ENCODE measurements at places on chromosomes 3 and 15. TPM values are rescaled to one million over a fixed set of nuclear protein-coding genes. Genes with fewer than 3 reads are reported as not detected.

GRCh38 chr3:129602309-129602708 lies 4.2 kb downstream of the PLXND1 start:
- DNase-seq: no peak

DNA sequence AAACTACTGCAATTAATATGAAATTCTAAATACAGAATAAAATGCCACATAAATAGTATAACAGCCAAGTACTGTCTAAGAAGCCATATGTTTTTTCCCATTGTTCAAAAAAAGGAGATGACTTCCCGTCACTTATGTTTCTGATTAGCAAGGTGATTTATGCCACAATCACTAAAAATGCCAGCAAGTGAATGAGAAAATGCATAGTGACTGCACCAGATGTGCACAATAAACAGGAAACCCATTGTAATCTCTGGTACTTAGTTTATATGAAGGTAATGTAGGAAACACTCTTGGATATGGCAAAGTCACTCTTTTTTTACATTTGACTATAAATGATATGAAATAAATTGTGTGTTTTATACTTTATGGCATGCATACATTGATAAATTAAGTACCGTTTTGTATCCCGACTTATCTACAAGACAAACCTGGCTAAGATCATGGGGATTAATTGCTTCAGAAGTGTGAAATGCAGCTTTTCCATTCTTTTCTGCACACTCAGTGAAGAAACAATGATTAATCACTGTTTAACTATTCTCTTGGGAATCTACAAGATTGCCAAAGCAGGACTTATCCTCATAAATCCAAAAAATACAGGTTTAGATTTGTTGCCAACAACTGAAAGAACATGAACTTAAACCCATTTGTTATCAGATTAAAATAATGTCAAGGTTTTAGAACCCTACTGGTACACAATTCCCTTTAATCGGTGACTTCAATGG lies 164.5 kb downstream of the TBC1D5 start:
- peak; percentile 63 for DNase-seq

DNA sequence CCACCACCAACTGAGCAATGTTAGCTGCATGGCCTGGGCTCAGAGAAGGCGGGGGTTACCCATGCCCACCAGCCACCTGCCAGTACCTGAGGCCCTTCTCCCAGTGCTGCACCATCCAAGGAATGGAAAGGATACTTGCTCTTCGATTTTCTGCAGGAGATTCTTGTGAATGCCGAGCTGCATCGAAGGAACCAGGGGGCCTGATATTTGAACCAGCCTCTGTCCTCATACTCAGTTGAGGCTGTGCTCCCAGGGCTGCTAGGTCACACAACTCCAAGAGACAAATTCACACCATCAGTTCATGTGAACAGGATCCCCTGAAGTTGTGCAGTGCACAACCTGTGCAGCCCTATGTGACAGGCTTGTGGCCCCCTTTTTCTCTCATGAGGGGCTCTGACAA lies 18.0 kb downstream of the PLA2G4F start:
- DNase-seq: no peak

GRCh38 chr3:159057621-159058020 lies 255.8 kb downstream of the MFSD1 start:
- DNase-seq: no peak

DNA sequence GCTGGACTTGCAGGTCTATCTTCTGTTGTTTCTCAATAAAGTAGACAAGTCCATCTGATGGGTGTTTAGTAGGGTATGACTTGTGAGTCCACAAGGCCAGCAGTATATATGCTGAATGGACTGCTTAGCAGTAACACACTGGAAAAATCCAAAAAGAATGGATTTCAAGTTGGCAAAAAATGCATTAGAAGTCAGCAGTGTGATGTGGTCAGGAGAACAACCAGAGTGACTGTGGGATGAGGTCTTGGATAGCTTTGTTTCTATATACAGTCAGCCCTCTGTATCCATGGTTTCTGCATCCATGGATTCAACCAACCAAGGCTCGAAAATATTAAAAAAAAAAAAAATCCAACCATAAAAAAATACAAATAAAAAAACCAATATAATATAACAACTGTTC lies 55.8 kb downstream of the LPP start:
- no peak for DNase-seq

DNA sequence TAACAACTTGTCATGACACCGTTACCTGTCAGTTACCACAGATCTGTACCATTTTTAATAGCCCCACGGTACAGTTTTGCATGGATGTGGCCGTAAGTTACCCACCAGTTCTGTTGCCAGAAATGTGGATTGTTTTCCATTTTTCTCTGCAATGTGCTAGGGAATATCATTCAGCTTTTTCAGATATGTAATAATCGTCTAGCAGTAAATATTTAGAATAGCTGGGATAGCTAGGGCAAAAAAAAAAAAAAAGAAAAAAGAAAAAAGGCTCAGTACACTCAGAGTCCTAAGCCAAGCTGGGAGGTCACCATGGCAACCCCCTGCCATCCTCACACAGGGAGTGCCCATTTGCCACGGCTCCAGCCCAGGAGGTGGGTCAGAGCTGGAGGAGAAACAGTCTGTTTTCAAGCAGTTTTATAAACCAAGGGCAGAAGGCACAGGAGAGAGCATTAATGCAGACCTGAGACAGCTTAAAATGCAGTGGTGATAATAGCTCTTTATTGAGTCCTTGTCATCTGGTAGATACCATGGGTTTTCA lies 25.2 kb downstream of the PAQR5 start:
- DNase-seq: no peak

GRCh38 chr3:151169262-151169947 lies 33.6 kb downstream of the GPR171 start:
- DNase-seq: no peak

GRCh38 chr3:57974796-57975388 lies 33.3 kb upstream of the FLNB start:
- peak; percentile 92 for DNase-seq

DNA sequence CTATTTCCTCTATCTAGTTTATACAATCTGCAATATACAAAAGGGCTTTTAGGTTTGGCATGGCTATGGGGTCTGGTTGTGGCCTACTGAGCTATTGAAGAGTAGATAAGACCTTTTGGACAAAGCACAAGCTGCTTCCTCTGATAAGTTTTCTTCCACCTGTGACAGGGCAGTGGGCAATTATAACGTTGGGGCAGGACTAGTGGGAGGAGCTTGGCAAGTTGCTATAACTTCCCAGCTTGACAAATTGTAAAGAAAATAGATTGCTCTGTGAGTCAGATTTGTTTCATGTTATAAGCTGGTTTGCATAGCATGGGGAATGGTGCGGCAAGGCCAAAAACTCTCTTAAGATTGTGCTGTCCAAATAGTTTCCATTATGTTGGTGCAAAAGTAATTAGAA lies 64.9 kb downstream of the SLC7A14 start:
- DNase-seq: no peak

GRCh38 chr15:99614749-99615288 lies 49.0 kb downstream of the MEF2A start:
- DNase-seq: no peak

- DNase-seq: no peak
These were observed 27.1 kb upstream of the LACTB start for GRCh38 chr15:63094495-63094931.

C3orf22 gene
- not detected for total RNA-seq

BLOC1S6 gene
- 32.5 TPM for total RNA-seq

CSTA gene
- total RNA-seq: 336 TPM

All from foreskin keratinocyte (primary cell).